K562 (cell line): ENCODE measurements at places on chromosomes 5 and 9. TPM values are rescaled to one million over a fixed set of nuclear protein-coding genes. Genes with fewer than 3 reads are reported as not detected.

CMYA5 gene
- total RNA-seq = 0.22 and 0.31 TPM in 2 replicates

DNA sequence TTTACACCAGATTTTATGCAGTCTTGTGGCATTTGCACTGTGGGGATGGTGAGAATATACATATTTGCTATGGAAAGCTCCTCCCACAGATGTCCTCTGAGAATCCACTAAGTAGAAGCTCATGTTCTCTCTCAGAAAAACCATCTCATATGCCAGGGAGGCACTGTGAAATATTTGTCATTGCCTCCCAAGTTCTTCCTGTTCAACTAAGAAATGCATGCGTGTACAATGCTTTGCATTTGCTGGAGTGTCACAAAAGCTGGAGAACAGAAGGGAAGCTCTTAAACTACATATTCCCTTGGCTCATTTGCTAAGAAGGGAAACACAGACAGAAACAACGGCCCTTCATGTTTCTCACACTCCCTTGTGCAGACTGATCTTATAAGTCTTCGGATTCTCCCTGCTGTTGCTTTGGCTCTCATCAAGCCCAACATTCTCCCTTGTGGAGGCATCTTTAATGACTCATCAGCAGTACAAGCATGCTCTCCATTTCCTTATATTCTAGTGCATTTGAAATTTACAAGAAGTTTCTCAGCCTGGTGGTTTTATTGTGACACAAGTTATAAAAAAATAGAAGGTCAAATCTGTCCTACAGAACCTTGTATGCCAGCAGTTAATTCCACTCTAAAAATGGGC, 220.6 kb downstream of the TRIM36 start:
- no peak overlapping the region for H3K27ac ChIP-seq
- DNase-seq = no peak
- no peaks in the 10 kb centered on the region for H3K4me1 ChIP-seq
- no peaks in the 10 kb centered on the region for H3K36me3 ChIP-seq
- no peak overlapping the region for H3K4me3 ChIP-seq
- H3K27me3 ChIP-seq = no peaks in the 10 kb centered on the region

- no peak overlapping the region for H3K4me3 ChIP-seq
- no peaks in the 10 kb centered on the region for H3K27me3 ChIP-seq
- no peak overlapping the region for H3K27ac ChIP-seq
- no peaks in the 10 kb centered on the region for H3K36me3 ChIP-seq
- no peak for DNase-seq
These were observed 252.6 kb downstream of the ACTL7B start for GRCh38 chr9:108603141-108603540.

GRCh38 chr5:9789777-9790176, 159.6 kb upstream of the TAS2R1 start:
- no peaks in the 10 kb centered on the region for H3K4me1 ChIP-seq
- H3K27ac ChIP-seq = no peak overlapping the region
- H3K36me3 ChIP-seq = no peaks in the 10 kb centered on the region
- no peak overlapping the region for H3K4me3 ChIP-seq
- DNase-seq = no peak

DNA sequence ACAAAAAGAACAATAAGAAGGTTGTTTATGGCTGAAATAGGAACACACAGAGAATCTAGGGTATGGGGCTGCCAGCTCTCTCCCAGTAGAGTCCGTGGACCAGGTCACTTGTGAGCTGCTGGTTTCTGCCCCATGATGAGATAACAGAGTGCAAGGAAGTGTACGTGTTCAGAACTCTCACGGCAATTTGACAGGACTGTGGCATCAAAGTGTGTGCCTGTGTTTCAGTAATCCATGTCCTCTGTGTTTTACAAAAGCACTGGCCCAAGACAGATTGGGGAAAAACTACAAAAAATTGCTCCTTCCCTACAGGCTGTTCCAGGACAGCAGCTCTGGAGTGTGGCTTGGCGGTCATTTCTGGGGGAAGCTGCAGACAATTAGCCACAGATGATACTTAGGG, 184.6 kb downstream of the AUH start:
- DNase-seq = no peak
- H3K4me3 ChIP-seq = no peak overlapping the region
- no peak overlapping the region for H3K27ac ChIP-seq
- peaks cover 3% of the 10 kb centered on the region for H3K4me1 ChIP-seq
- no peaks in the 10 kb centered on the region for H3K36me3 ChIP-seq
